ENCODE measurements at places on chromosomes 4 and X. TPM values are rescaled to one million over a fixed set of nuclear protein-coding genes. Genes with fewer than 3 reads are reported as not detected.
A peak's percentile ranks its signal among the peaks of the same experiment; 100 is the strongest.

GRCh38 chr4:139208404-139208945, 31.5 kb upstream of the ELF2 start:
- H3K36me3 ChIP-seq: no peaks in the 10 kb centered on the region
- H3K27me3 ChIP-seq: no peaks in the 10 kb centered on the region
- no peaks in the 10 kb centered on the region for H3K4me1 ChIP-seq
- H3K4me3 ChIP-seq: no peak overlapping the region
- no peak overlapping the region for H3K27ac ChIP-seq

- H3K4me1 ChIP-seq: no peaks in the 10 kb centered on the region
- no peak overlapping the region for H3K27ac ChIP-seq
Measured at GRCh38 chrX:155094468-155095061, 23.3 kb downstream of the BRCC3 start.

DNA sequence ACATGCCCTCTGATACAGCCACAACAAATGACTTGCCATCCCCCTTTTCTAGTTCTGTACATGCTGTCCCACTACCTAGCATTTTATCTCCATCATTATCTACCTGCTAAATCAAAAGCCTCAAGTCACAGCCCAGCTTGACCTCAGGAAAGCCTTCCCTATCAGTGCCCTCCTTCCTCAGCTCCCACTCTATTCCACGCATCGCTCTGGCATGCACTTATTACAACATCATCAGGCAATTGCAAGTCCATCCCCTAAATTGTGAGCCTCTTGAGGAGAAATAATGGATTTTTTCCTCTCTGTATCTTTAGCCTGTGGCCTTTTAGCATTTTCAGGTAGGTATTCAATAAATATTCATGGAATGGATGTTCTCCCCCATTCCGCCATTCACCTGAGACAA, 5.7 kb downstream of the ARL13A start:
- DNase-seq: no peak
- no peak overlapping the region for H3K4me3 ChIP-seq
- H3K27me3 ChIP-seq: no peaks in the 10 kb centered on the region
- no peaks in the 10 kb centered on the region for H3K4me1 ChIP-seq

DNA sequence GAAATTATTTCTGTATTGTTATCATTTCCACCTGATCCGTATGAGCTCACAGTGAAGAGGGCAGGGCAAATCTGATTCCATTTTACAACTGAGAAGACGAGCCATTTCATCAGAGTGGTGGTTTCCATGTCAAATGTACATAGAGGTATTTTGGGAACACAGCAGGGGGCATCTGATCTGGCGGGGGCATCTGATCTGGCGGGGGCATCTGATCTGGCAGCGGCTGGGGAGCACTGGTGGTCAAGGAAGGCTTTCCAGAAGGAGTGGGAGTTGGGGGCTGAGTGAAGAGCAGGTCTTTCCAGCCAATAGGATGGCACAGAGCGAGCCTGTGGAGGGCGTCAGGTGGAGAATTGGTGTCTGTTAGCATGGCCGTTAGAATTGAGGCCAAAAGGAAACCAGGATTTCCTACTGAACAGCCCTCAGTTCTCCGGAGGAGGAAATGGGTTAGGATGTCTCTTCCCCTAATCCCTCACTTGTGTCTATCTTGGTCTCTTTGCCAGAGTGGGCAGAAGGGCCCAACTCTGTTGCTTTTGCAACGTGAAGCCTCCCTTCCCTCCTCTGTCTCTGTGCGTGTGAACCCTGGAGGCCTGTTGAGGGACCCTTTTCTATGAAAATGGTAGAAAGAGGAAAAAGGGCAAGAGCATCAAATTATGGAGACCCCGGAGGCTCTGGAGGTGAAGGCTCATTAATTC, 41.3 kb downstream of the RHOH start:
- no peaks in the 10 kb centered on the region for H3K4me1 ChIP-seq
- no peak for DNase-seq

DNA sequence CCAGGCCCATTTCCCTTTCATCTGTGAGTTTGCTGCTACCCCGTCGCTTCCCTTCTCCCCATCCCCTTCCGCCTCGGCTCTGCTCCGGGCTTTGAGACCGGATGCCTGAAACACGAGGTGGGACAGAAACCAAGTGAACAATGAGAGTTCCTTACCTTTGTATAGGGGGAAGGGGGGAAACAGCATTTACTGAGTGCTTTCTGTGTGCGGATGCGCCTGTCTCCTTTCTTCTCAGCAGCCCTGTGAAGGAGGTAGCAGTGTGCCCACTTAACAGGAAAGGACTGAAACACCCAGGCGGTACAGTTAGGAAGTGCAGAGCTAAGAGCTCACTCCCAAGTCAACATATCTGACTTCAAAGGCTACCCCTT, 43.2 kb upstream of the TMSB15B start:
- H3K4me1 ChIP-seq: no peaks in the 10 kb centered on the region
- no peak overlapping the region for H3K27ac ChIP-seq
- DNase-seq: no peak
- peak overlapping the region; percentile 44 for H3K4me3 ChIP-seq
- no peaks in the 10 kb centered on the region for H3K36me3 ChIP-seq

GRCh38 chr4:42225286-42225685, 72.8 kb upstream of the BEND4 start:
- H3K4me1 ChIP-seq: no peaks in the 10 kb centered on the region
- DNase-seq: no peak
- H3K27me3 ChIP-seq: no peaks in the 10 kb centered on the region
- H3K4me3 ChIP-seq: no peak overlapping the region

GRCh38 chr4:111650146-111650545, 495.1 kb upstream of the FAM241A start:
- H3K4me1 ChIP-seq: no peaks in the 10 kb centered on the region
- no peak overlapping the region for H3K27ac ChIP-seq
- no peaks in the 10 kb centered on the region for H3K27me3 ChIP-seq
- DNase-seq: no peak

DNA sequence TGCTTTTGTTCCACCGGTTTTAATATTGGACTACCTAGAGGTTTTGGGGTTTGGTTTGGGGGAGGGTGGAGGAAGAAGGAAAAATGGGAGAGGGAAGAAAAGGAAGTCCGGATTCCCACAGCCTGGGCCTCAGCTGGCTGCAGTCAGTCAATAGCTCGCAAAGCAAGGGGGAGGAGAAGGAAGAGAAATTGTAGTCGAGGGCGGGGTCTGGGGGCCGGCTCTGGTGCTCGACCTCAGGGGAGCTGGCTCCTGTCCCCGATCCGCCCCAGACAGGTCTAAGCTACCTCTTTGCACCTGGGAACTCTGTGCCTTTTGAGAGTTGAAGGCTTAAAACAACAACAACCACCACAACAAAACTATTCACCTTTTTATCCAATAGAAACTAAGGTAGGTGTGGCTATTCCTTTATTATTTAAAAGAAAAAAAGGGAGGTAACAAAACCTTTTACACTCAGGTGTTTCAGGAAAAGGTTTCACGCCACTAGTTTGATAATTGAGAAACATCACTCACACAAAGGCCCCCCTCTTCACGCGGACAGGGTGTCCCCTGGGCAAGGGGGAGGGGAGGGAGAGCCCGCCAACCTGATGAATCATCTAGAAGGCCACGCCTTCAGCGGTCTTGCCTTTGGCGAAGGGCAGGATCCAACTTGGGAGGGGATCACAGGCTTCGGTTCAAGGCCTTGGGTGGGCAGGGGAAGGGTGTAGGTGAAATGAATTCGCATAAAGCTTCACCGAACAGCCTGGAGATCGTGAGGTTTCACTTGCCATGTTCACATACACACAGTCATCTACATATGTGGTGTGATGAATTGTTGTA, 1.6 kb upstream of the LNX1 start:
- no peaks in the 10 kb centered on the region for H3K36me3 ChIP-seq
- DNase-seq: peak; percentile 81
- H3K27me3 ChIP-seq: no peaks in the 10 kb centered on the region
- H3K4me3 ChIP-seq: no peak overlapping the region

DNA sequence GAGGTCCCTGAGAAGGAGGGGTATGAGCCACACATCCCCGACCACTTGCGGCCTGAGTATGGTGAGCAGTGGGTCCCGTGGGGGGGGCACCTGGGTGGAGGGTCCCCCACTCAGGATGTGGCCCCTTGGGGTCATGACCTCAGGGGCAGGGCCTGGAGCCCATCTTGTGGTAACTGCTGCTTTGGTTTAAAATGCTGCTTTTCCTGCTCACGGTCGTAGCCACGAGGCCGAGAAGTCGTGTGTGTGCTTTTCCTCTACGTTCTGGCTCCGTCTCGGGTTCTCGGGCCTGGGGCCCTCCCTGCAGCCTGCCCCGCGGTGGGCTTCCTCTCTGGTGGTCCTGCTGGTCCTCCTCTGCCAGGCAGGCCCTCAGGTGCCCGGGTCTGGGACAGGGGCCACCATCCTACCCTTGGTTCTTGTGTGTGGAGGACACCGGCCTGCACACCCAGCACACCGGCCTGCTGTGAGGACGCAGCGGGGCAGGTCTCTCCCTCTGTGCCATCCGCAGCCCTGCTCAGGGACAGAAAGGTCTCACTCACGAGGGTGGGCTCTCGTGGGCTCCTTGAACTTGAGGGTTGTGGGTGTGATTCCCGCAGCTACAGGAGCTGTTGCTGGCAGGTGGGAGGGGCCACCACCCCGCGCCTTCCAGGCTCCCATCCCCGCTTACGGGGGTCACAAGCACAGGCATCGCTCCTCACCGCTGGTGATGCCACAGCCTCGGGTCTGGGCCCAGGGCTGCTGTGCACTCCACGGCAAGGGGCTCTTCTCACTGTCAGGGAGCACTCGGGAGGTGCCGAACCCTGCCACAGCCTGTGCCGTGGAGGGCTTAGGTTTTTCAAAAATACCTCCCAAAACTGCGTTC, 19.6 kb downstream of the UVSSA start:
- no peaks in the 10 kb centered on the region for H3K4me1 ChIP-seq
- no peaks in the 10 kb centered on the region for H3K36me3 ChIP-seq
- no peak overlapping the region for H3K4me3 ChIP-seq
- H3K27ac ChIP-seq: no peak overlapping the region

- no peak overlapping the region for H3K4me3 ChIP-seq
- no peaks in the 10 kb centered on the region for H3K4me1 ChIP-seq
- no peak overlapping the region for H3K27ac ChIP-seq
- no peaks in the 10 kb centered on the region for H3K27me3 ChIP-seq
Measured at GRCh38 chrX:39855748-39856129, 242.0 kb downstream of the BCOR start.

GRCh38 chr4:89356086-89356485, 48.5 kb upstream of the GPRIN3 start:
- H3K27ac ChIP-seq: no peak overlapping the region
- no peak overlapping the region for H3K4me3 ChIP-seq
- no peaks in the 10 kb centered on the region for H3K27me3 ChIP-seq
- no peak for DNase-seq

GRCh38 chrX:39310891-39311290, 509.6 kb downstream of the MID1IP1 start:
- no peaks in the 10 kb centered on the region for H3K4me1 ChIP-seq
- no peak overlapping the region for H3K27ac ChIP-seq
- no peak overlapping the region for H3K4me3 ChIP-seq
- H3K27me3 ChIP-seq: peaks cover 5% of the 10 kb centered on the region
- H3K36me3 ChIP-seq: no peaks in the 10 kb centered on the region

DNA sequence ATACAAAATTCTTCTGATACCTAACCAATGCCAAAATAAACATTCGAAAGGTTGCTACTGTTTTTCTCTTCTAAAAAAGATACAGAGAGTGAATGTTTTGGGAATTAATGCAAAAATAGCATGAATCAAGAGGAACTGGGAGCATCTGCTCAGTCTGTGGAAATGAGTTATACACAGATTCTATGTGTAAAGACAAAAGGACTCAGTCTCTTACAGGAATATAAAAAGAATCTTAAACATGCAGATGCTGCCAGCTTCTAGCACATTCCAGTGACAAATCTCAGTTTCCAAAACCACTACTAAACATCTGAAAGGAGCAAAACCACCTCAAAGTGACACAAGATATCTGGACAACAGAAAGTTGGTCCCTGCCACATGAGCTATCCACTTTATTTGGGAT, 55.0 kb downstream of the PAPSS1 start:
- H3K27me3 ChIP-seq: no peaks in the 10 kb centered on the region

DNA sequence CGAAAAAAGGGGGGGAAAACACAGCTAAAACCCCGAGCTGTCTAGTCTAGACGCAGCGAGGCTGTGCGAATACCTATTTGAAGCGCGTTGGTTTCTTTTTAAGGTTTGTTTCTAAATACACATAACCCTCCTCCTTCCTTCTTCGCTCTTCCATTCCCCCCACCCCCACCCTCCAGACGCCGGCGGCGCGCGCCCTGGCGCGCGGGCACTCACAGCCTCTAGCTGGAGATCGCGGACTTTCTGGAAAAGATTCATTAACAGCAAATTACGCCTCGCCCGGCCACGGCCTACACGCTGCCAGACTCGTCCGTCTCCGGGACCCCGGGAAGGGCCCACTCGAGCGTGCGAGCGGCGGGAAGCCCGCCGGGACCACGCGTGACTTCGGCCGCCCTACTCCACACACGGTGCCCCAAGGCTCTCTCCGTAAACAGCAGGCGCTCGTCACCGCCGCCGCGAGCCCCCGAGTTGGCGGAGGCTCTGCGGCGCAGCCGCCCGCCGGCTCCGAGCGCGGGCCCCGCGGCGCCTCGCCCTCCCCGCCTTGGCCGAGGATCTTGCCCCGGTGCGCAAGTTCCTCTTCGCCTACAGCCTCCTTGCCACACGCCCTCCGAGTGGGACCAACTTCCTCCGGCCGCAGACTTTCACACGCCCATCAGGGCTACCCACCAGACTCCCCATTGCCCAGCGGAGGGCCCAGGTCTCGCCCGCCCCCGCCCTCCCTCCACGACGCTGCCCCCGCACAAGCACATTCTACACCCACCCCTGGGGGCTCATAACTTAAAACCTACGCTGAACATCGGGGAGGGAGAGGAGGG, 2.0 kb downstream of the BCOR start:
- H3K27me3 ChIP-seq: no peaks in the 10 kb centered on the region
- DNase-seq: no peak
- H3K27ac ChIP-seq: peak overlapping the region; percentile 68

DNA sequence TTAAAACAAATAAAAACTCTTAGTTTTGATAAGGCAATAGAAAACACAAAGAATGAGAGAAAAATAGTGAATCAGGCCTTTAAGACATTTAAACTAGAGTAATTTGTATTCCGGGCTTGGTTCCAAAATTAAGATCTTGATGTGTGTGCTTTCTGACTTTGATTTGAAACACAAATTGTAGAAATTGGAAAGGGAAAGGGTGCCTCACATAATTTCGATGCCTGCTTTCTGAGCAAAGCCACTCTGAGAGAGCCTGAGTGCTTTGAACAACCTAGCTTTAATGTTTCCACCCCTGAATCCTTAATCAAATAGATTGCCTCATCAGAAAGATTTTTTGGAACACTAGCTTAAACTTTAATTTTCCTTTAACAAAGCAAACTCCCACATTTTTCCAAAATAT, 666.8 kb downstream of the PCDH18 start:
- H3K4me3 ChIP-seq: no peak overlapping the region
- no peaks in the 10 kb centered on the region for H3K36me3 ChIP-seq
- DNase-seq: no peak
- H3K4me1 ChIP-seq: peaks cover 16% of the 10 kb centered on the region

Gene PFKFB1
- total RNA-seq: 0.83 TPM

Gene RBM3
- 189 TPM for total RNA-seq

Gene GAGE12J
- not detected for total RNA-seq

Gene SEPSECS
- total RNA-seq: 6.3 TPM

Gene FAM241A
- 0.90 TPM for total RNA-seq
